ENCODE measurements at places on chromosomes 4 and X. TPM values are rescaled to one million over a fixed set of nuclear protein-coding genes. Genes with fewer than 3 reads are reported as not detected.

Gene CFP
- total RNA-seq: not detected

Gene NALF2
- total RNA-seq: not detected

Gene ZNF275
- 14.0 TPM for total RNA-seq

Gene LONRF3
- total RNA-seq: 8.7 TPM

Gene MAGEE1
- total RNA-seq: 0.15 TPM

Gene H2BW2
- total RNA-seq: not detected

Gene SERPINA7
- not detected for total RNA-seq

Gene TMEM271
- total RNA-seq: not detected

Gene NMU
- total RNA-seq: 5.2 TPM

Gene TREX2
- total RNA-seq: 1.6 TPM

Gene CENPI
- total RNA-seq: 69.2 TPM

- peak; percentile 76 for DNase-seq
These were observed 12.4 kb downstream of the EPGN start for GRCh38 chr4:74320559-74321118.

DNA sequence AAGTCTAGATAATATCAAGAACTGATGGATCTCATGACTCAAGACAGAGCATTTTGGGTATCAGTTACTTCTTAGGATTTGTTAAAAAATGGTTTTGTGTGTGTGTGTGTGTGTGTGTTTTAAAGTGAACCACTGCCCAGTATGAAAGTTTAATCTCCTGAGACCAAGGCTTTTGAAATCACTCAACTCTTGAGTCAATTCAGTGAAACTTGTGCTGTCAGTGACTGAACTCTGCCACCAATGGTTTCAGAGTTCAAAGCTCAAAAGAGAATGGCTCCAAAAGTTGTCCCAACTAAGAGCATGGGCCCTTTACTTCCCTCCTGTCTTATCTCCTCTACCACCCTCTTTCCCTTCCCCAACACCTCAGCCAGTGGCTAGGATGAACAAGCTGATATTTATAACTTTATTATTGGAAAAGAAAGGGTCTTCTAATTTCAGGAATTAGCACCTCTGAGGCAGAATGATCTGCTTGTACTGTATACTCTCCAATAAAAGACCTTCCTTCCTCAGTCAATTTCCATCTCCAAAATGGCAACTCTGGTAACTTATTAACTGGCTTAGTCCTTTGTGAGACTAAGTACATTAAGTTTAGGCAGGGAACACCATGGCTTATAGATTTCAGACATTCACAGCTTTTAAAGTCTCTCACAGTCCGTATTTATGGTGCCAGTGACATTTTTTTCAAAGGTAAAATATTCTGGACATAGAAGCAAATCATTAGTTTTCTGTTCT, 152.2 kb downstream of the REPS2 start:
- no peak for DNase-seq

DNA sequence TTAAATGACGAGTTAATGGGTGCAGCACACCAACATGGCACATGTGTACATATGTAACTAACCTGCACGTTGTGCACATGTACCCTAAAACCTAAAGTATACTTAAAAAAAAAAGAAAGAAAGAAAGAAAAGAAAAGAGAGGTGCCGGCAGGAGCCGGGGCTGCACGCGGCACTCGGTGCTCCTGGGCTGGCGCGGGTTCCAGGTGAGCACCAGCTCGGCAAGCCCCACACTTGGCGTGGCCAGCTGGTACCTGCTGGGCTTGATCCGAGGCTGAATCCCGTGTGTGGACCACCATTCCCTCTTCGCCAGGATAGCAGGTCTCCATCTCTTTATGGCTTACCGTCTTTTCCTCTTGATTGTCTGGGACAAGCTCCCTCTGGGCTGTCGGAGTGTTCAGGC, 17.9 kb upstream of the HERC6 start:
- DNase-seq: no peak

GRCh38 chr4:7309181-7309580, 116.8 kb downstream of the SORCS2 start:
- DNase-seq: no peak

GRCh38 chr4:153486281-153487151, 20.4 kb downstream of the TMEM131L start:
- peak; percentile 83 for DNase-seq

GRCh38 chr4:15771216-15772058, 6.7 kb upstream of the CD38 start:
- DNase-seq: no peak

DNA sequence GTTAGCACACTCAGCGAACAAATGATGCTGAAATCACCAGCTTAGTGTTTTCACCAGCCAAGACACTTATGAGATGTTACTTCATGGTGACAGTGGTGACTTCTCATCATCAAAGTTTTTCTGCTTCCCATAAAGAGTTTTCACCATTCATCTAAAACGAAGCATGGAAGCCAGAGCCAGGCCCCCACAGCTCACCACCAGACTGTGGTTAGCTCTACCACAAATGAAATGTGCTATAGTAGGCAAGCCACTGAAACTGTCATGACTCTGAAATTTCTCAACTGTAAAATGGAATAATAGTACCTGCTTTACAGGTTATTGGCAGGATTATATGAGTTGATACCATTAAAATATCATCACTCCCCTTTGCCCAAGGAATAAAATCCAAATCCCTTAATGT, 56.4 kb upstream of the HHIP start:
- no peak for DNase-seq

GRCh38 chrX:152913910-152914309, 16.0 kb downstream of the ZNF185 start:
- DNase-seq: no peak

DNA sequence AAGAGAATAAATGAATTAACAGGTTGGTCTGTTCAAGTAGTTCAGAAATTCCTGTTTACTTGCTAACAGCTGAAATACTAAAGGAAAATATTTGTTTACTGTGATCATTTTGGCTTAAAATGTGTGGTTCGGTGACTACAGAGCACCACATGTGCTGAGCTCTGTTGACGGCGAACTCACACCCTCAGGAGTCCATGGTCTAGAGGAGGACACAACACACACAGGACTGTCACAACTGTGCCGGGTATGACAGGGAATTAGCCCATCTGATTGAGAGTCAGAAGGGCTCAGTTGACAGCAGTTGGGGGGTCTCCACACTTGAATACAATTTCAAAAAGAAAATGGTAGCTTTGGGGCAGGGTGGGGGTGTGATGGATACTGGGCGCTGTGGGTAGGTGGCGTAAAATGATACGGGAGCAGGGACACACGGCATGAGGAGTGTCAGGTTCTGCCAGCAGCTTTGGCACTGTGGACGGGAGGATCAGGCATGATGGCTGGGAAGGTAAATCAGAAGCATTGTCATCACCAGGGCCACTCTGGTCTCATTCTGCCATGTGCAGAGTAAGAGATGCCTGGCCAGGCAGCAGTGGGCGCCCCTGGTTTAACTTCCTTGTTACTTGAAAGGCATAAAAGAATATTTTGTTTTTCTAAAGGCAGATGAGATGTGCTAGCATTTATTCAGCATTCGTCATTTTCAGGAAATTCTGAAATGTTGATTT, 33.3 kb downstream of the CLDN22 start:
- DNase-seq: no peak

- DNase-seq: no peak
These were observed 473.4 kb downstream of the PCDH7 start for GRCh38 chr4:31193521-31193920.

- DNase-seq: no peak
These were observed 39.5 kb upstream of the EMCN start for GRCh38 chr4:100557306-100557705.

DNA sequence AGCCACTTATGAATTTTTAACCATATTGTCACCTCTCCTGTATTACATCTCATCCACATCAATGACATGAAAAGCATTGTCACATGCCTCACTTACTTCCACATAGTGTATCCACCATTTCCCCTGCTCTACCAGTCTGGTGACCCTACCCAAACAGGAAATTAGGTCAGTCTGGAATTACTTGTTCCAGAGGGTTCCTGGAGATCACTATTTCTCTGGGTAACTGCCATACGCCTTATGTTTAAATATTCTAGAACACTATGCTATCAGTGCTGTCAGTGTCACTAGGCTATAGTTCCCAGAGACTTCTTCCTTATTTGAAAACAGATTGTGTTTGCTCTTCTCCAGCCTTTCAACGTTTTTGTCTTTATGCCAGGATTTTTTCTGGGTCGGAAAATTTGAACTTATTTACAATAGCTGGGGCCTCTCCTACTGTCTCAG, 15.0 kb downstream of the SRPX2 start:
- no peak for DNase-seq

- DNase-seq: no peak
These were observed 6.0 kb upstream of the PDLIM3 start for GRCh38 chr4:185541251-185541727.

DNA sequence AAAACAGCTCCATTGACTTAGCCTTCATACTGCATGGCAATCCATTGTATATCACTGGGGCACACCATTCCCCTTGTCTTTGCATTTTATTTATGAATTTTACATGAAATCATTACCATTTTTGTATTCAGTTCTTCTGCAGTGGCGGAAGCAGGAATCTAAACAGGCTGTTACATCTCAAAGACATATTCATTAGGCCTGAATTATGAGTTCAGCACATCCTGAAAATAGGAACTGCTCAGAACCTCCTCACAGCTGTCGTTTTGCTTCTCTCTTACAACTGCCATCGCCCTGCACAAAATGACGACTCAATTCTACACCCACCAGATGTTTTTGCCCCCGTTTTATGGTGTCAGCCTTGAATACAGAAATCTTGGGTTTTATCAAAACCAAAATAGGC, 474.4 kb upstream of the MAGEB18 start:
- no peak for DNase-seq

- DNase-seq: no peak
These were observed 67.3 kb downstream of the SPRY1 start for GRCh38 chr4:123463869-123464268.

DNA sequence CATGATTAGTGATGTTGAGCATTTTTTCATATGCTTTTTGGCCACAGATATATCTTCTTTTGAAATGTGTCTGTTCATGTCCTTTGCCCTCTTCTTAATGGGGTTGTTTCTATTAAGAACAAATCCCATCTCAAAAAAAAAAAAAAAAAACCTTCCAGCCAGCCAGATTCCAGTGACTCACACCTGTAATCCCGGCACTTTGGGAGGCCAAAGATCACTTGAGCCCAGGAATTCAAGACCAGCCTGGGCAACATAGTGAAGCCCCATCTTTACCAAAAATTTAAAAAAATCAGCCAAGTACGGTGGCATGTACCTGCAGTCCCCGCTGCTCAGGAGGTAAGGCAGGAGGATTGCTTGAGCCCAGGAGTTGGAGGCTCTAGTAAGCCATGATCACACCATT, 5.1 kb downstream of the RAB33B start:
- DNase-seq: peak; percentile 49

- DNase-seq: no peak
These were observed 158.1 kb downstream of the MGST2 start for GRCh38 chr4:139823746-139824145.

DNA sequence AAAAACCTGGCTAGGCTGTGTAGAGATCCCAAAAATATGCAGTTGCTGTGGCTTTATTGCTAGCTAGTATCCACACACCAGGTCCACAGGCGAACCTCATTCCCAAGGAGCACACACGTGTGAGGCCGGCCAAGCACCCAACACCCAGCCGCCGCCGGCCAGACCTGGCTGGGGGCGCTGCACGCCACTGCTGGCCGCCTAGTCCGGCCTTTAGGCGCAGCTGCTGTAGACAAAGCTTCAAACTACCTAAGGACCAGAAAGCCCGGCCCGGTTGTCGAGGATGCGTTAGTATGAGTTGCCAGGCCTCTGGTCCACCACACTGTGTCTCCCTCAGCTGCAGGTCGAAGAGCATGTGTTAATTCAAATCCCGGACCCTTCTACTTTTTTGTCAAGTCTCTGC, 3.1 kb downstream of the POU3F4 start:
- DNase-seq: peak; percentile 7

DNA sequence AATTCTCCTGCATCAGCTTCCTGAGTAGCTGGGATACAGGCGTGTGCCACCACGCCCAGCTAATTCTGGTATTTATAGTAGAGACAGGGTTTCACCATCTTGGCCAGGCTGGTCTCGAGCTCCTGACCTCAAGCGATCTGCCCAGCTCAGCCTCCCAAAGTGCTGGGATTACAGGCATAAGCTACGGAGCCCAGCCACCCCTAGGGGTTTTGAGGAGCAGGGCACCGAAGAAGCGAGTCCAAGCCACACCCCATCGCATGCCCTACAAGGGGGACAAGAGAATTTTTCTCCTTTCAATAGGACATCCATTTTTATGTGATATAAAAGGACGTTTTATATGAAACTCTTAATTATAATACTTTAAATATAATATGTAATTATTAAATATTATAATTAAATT, 13.9 kb upstream of the KLF3 start:
- DNase-seq: no peak

GRCh38 chrX:144333429-144333828, 449.6 kb downstream of the UBE2NL start:
- DNase-seq: no peak

DNA sequence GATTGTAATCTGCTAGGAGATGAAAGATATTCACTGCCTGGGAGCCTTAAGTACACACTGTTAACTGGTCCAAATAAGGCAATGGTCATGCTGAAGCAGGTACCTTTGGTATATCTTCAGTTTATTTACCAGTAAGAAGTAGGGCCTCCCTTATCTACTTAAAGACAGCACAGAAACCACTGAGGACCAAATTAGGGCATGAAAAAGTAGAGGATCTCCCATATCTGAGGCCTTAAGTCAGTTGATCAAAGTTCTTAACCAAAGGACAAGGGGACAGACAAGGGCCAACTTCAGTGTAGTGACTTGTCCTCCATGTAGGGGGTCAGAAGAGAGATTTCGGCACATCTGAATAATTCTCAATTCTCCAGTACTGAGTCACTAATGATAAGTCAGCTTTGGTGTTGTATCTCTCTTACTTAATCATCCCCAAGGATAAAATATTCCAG, 59.1 kb downstream of the AMELX start:
- peak; percentile 36 for DNase-seq

DNA sequence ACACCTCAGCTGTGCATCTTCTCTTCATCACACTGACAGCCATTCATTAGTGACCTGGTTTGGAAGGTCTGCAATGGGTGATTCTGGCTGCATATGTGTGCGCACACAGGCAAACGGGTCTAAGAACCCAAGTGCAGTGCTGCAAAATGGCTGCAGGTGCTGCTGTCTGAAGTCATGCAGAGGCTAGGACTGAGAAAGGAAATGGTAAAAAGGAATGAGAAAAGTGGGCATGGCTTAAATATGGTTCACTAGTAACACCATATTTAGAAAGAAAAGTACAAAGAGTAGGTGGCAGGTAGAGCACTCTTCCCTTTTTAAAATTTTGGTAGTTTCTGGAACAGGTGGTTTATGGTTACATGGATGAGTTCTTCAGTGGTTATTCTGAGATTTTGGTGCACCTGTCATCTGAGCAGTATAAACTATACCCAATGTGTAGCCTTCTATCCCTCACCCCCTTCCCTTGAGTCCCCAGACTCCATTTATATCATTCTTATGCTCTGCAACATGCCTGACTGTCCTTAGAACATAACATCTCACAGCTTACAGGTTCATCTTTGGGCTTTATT, 78.4 kb downstream of the CCNG2 start:
- no peak for DNase-seq
